Esophagus squamous epithelium (tissue), 5 donors: ENCODE measurements at places on chromosomes 2 and 18. TPM values are rescaled to one million over a fixed set of nuclear protein-coding genes. Genes with fewer than 3 reads are reported as not detected.
A peak's percentile ranks its signal among the peaks of the same experiment; 100 is the strongest.

GRCh38 chr2:52537588-52537987 lies 1230.0 kb upstream of the CHAC2 start:
- H3K27ac ChIP-seq = no peak overlapping the region
- H3K27me3 ChIP-seq = no peaks in the 10 kb centered on the region
- no peaks in the 10 kb centered on the region for H3K36me3 ChIP-seq
- H3K4me1 ChIP-seq = no peaks in the 10 kb centered on the region
- no peak overlapping the region for H3K4me3 ChIP-seq
- no peak for DNase-seq

DNA sequence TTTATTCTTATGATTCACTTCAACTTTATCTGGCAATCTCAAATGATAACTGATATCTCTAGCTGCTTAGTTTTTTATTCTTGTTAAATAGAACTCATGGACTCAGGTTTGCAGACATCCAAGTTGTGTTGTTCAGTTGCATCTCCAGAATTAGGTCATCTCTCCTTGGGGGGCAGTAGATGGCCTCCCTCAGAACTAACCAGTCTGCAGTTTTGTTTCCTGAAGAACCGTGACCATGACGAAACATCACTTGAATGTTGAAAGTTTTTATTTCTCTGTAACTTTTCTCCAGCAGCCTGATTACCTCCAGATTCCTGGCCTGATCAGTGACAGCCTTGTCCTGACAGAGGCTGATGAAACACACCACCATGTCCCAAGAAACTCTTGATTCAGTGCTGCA lies 321.5 kb downstream of the GALNT13 start:
- H3K4me3 ChIP-seq = no peak overlapping the region
- H3K36me3 ChIP-seq = no peaks in the 10 kb centered on the region
- no peaks in the 10 kb centered on the region for H3K27me3 ChIP-seq
- DNase-seq = no peak
- no peaks in the 10 kb centered on the region for H3K4me1 ChIP-seq

DNA sequence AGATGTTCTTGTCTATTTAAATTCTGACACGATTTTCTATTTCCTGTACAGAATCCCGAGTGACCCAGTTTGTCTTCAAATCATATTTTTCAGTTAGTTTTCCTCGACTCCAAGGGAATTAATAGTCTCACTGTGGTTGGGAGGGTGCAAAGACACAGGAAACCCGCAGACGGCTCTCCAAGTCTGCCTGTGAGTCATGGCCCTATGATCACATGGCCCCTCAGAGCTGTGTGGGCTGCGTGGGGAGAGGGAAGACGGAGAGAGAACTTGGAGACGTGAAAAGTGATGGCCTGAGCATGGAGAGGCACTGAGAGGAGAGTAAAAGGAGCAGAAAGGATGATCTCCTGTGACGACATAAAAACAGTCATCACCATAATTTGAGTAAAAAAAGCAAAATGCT lies 989.9 kb downstream of the DCDC2C start:
- no peak for DNase-seq
- no peaks in the 10 kb centered on the region for H3K4me1 ChIP-seq
- H3K27ac ChIP-seq = no peak overlapping the region
- no peaks in the 10 kb centered on the region for H3K27me3 ChIP-seq

DNA sequence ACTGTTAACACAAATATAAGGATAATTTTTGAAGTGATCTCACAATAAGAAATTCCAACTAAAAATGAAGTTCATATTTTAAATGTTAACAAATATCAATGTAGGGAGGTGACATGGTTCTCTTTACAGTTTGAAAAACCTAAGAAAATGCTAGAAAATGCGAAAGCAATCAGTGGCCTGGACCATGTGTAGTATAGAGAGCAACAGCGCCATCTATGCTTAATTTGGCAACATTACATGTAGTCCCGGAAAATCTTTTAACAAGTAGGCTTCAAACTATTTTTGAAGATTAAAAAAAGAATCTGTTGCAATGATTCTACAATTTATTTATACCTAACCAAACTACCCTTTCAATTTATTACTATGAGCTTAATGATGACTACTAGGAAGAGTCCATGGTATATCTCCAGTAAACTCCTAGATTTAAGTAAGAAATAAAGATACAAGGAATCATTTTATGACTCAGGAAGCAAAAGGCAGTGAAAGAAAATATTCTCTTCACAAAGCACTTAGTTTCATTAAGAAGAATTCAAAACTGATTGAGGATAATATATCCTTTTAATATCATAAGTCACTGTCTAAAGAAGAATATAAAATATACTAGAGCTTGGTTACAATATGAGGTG lies 33.3 kb downstream of the NDUFA10 start:
- no peaks in the 10 kb centered on the region for H3K4me1 ChIP-seq
- no peak for DNase-seq
- no peaks in the 10 kb centered on the region for H3K27me3 ChIP-seq
- H3K4me3 ChIP-seq = no peak overlapping the region
- H3K27ac ChIP-seq = no peak overlapping the region
- peaks cover 14% of the 10 kb centered on the region for H3K36me3 ChIP-seq

DNA sequence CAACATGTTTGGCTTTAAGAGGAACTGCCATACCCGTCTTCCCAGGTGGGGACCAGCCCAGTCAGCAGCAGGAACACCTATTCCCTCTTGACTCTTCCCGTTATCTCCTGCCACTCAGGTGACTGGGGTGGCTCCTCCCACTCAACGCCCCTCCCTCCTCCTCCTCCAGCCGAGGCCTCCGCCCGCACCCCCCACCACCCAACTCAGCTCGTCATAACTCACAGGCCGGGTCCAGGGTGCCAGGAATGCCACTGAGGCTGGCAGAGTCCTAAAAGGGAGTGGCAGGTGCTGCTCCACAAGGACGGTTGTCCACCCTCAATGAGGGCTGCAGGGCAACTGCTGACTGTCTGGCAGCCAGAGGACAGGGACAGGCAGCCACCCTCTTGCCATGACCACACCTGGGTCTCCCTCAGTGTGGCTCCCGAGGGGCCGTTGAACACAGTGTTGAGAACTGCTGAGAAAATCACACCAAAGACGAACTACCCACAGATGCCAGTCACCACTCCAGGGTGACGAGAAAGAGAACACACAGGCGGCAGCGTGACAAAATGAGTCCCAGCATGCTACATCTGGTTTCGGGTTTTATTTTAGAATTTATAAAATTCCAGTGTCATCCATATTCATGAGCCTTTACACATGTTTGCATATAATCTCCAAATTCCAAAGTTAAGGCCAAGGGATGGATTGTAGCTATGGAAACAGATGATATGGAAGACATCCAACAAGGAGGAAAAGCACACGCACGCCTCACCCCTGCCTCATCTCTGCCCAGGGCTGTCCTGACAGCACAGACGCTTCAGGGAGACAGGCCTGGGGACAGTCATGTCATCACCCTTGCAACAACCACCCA lies 38.5 kb downstream of the ANO7 start:
- peaks cover 50% of the 10 kb centered on the region for H3K36me3 ChIP-seq
- peaks cover 4% of the 10 kb centered on the region for H3K4me1 ChIP-seq
- no peak overlapping the region for H3K27ac ChIP-seq
- no peaks in the 10 kb centered on the region for H3K27me3 ChIP-seq

GRCh38 chr2:35365859-35366258 lies 989.7 kb upstream of the CRIM1 start:
- no peak overlapping the region for H3K4me3 ChIP-seq
- DNase-seq = no peak
- H3K27me3 ChIP-seq = no peaks in the 10 kb centered on the region
- H3K4me1 ChIP-seq = no peaks in the 10 kb centered on the region
- no peaks in the 10 kb centered on the region for H3K36me3 ChIP-seq

- no peak for DNase-seq
- no peaks in the 10 kb centered on the region for H3K36me3 ChIP-seq
- no peak overlapping the region for H3K27ac ChIP-seq
- H3K27me3 ChIP-seq = no peaks in the 10 kb centered on the region
- H3K4me3 ChIP-seq = no peak overlapping the region
- H3K4me1 ChIP-seq = no peaks in the 10 kb centered on the region
Measured at GRCh38 chr18:49904871-49905555, 91.7 kb upstream of the ACAA2 start.

DNA sequence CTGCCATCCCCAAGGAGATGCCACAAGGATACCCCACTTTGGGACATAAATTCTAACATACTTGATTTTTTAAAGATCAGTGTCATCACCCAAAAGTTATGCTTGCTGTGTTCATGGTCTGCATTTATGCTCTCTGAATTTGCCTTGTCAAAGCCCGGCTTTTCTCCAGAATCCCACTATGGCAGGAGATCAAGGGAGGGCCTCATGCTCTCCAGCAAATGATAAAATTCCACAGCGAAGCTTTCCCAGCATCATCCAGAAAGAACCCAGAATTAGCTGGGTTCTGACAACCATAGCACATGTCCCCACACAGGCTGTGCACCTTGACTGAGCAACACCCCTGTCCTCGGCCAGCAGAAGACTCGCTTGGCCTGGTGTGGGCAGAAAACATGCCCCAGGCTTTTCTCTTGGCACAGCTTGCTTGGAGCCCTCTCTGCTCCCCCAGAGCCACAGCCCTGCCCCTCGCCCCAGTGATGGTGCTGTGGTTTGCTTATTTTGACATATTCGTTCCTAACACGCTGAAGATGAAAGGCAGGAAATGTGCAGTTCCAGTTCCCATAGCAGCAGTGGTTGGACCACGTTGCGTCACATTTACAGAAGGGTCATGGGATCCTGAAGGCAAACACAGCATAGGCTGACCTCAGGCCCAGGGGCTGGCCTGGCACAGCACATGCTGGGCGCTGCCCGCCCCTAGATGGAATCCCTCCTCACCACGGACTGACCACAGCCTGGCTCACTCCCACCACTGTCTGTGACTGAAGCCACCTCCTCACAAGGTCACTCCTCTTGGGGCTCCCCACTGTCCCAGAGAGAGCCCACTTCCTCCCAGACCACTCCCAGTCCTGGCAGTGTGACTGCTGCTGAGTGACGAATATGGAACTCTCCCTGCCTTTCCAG lies 14.1 kb upstream of the CHRNA1 start:
- no peak overlapping the region for H3K4me3 ChIP-seq
- H3K36me3 ChIP-seq = no peaks in the 10 kb centered on the region
- no peak for DNase-seq
- H3K27ac ChIP-seq = peak overlapping the region; percentile 25
- no peaks in the 10 kb centered on the region for H3K27me3 ChIP-seq
- H3K4me1 ChIP-seq = peaks cover 15% of the 10 kb centered on the region

- no peak for DNase-seq
- H3K36me3 ChIP-seq = no peaks in the 10 kb centered on the region
- H3K4me3 ChIP-seq = no peak overlapping the region
- H3K27ac ChIP-seq = no peak overlapping the region
- H3K4me1 ChIP-seq = no peaks in the 10 kb centered on the region
Measured at GRCh38 chr2:60644951-60645350, 91.5 kb upstream of the BCL11A start.

DNA sequence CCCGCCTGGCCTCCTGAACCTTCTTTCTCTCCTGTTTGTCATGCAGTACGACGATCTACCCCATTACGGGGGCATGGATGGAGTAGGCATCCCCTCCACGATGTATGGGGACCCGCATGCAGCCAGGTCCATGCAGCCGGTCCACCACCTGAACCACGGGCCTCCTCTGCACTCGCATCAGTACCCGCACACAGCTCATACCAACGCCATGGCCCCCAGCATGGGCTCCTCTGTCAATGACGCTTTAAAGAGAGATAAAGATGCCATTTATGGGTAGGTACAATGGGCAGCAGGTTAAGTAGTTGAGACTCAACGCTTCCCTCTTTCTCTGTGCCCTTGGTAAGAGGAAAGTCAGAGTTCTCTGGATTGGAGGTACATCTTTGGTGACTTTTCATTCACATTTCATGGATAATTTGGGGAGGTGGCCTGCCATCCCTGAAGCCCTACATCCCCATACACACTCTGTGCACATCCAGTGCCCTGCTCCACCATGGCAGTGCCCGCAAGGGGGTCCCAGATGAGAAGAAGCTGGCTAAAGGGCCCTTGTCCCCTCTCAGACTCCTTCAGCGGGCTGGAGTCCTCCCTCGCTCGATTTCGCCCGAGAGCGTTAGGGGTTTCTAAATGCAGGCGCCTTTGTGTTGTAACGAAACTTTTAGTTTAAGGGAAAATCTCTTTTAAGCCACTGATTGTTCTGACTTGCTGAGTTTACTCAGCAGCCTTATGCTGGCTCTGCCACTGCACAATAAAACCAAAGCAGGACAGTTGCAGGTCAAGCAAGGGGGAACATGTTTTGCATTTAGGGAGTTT lies 3.0 kb downstream of the MEIS1 start:
- peak overlapping the region; percentile 78 for H3K4me3 ChIP-seq
- no peak for DNase-seq
- peaks cover 8% of the 10 kb centered on the region for H3K36me3 ChIP-seq
- H3K27me3 ChIP-seq = peaks cover 26% of the 10 kb centered on the region
- no peaks in the 10 kb centered on the region for H3K4me1 ChIP-seq

- H3K4me1 ChIP-seq = peaks cover 5% of the 10 kb centered on the region
- H3K4me3 ChIP-seq = no peak overlapping the region
- no peaks in the 10 kb centered on the region for H3K27me3 ChIP-seq
- no peaks in the 10 kb centered on the region for H3K36me3 ChIP-seq
- no peak overlapping the region for H3K27ac ChIP-seq
Measured at GRCh38 chr2:204251998-204252376, 293.3 kb upstream of the PARD3B start.

GRCh38 chr2:150051004-150051403 lies 436.5 kb downstream of the RND3 start:
- DNase-seq = no peak
- no peaks in the 10 kb centered on the region for H3K36me3 ChIP-seq
- no peaks in the 10 kb centered on the region for H3K27me3 ChIP-seq
- no peak overlapping the region for H3K4me3 ChIP-seq

GRCh38 chr2:43225788-43226557 lies 433 bp downstream of the ZFP36L2 start:
- H3K4me1 ChIP-seq = peaks cover 23% of the 10 kb centered on the region
- peak overlapping the region; percentile 92 for H3K4me3 ChIP-seq
- no peak for DNase-seq
- H3K27ac ChIP-seq = peak overlapping the region; percentile 99
- no peaks in the 10 kb centered on the region for H3K27me3 ChIP-seq
- peaks cover 22% of the 10 kb centered on the region for H3K36me3 ChIP-seq

DNA sequence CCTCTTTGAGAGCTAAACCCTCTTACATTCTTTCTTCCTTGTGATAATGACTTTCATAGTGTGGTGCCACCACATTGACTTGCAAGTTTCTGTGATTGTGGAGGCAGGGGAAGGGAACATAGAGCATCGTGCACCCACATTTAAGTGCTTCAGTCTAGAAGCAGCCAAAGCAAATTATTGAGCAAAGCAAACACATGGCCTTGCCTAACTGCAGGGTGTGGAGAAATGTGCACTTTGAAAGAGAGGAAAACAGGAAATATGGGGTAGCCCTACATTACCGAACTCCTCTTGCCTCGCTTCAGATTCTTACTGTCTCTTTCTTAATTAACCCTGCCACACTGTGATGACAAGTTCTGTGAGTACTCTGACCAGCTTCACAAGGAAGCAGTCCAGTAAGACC lies 814.6 kb downstream of the SLC4A3 start:
- H3K4me3 ChIP-seq = no peak overlapping the region
- DNase-seq = no peak
- H3K36me3 ChIP-seq = no peaks in the 10 kb centered on the region
- no peak overlapping the region for H3K27ac ChIP-seq

SERPINB3 gene
- total RNA-seq = 349 TPM

NXPH2 gene
- not detected for total RNA-seq

PLCL1 gene
- 0.34 TPM for total RNA-seq
